HS-5 (cell line): ENCODE measurements at places on chromosomes 12 and 14.
A peak's percentile ranks its signal among the peaks of the same experiment; 100 is the strongest.

GRCh38 chr12:106629797-106630659 lies 47.2 kb downstream of the RFX4 start:
- DNase-seq = peak; percentile 38

DNA sequence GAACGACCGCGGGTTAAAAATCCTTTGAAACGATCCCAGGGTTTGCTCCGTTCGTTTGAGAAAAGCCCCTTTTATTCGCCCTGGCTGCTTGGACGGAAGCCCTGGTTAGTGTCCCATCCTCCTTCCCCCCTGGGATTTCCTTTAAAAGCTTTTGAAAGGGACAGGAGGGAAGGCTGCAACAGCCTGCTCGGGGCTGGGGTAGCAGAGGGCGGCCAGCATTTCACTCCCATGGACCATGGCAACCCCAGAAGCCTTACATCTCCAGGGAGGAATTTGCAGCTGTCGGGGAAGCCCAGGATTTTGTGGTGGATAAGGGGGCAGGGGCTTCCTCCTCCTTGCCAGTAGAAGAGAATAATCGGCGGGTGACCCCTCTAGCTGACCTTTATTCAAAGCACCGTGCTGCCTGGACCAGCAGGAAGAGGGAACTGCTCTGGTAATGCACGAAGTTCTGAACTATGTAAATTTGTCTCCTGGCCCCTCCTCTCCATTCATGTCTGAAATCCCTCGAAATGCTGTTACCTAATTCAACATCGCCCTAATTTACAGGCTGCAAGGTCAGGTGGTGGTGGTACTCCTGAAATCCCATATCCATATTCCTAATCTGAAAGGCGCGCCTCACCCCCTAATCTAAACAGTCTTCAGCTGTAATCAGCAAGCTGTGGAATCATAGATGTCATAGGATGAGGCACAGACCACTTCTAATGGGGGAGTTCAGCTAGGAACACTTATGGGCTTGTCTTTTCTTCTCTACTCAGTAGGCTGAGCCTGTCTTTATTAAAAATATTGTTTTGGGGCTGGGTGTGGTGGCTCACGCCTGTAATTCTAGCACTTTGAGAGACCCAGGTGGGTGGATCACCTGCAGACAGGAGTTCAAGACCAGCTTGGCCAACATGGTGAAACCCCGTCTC lies 1.0 kb upstream of the CLIP1 start:
- no peak for DNase-seq

DNA sequence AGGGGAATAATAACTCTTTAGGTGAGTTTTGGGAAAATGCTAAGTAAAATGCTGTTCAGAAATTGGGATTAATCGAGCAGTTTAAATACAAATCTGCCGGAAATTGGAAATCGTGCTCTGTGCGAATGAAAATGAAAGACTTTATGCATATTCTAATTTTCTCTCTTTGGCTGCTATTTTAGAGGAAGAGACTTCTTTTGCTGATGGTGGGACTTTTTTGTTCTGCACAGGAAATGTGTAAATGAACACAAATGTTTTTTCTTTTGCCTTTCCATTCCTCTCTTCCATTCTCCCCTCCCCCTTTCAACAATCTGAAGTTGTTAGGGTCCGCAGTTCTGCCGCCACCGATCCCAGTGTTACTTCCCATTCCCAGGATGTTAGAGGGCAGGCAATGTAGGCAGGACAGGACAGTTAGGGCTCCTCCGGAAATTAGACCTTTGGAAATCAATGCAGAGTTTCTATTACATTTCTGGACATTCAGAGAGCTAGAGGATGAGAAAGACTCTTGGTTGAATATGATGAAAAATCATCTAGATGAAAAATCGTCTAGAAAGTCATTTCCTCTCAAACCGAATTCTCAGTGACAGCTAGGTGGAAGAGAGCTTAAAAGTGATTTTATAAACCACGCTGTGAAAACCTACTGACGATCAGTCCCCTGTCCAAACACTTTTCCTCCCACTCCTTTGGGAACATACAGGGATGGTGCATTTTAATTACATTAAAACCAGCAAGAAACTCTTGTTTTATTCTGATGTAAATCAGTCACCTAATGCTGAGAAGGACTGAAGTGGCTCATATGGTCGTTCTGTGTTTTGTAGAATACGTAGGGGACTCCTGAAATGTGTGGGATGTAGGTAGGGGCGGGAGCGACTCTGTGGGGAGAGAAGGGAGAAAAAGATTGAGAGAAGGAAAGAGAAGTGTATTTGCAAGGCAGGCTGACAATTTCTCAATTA lies 17.8 kb downstream of the FOXG1 start:
- no peak for DNase-seq

DNA sequence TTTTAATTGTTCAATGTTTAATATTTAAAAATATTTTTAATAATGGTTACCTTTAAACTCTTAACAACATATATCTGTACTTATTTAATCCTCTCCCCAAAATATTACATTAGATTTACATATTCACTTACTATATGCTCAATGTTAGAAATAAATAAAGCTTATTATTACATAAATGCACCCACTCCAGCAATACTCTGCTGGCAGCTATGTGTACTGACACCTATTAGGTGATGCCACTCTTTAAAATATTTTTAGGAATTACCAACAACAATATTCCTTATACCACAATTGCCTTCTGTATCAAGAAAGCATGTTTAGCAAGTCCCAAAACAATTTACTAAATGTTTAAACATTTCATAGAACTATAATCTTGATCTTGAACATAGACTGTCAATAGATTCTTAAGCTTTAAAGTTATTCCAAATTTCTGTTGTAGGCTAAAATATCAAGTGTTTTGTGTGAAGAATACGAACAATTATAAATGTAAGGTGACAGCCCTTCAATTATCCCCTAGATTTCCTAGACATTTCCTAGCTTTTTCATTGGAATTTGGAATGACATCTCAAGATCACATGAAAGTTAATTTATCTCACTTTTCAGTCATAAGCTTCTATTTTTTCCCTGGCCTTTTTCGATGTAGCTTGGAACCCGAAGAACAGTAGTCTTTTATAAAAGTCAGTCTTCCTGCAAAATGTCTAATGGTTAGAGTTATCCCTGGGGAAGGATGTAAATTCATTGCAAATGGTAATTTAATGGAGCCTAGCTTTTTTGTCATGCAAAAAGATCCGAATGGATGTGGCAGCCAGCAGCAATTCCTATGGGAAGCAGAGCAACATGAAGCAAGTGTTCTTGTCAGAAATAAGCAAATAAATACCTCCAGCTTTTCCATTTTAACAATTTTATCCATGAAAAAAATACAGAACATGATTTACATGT lies 907.5 kb upstream of the ATXN7L3B start:
- no peak for DNase-seq

DNA sequence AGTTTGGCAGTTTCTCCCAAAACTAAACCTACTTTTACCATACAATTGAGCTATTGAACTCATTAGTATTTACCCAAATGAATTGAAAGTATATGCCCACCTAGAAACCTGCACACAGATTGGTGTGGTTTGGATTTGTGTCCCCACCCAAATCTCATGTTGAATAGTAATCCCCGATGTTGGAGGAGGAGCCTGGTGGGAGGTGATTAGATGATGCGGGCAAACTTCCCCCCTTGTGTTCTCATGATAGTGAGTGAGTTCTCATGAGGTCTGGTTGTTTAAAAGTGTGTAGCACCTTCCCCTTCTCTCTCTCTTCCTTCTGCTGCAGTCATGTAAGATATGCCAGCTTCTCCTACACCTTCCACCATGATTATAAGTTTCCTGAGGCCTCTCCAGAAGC lies 4.0 kb upstream of the KRT6C start:
- no peak for DNase-seq

DNA sequence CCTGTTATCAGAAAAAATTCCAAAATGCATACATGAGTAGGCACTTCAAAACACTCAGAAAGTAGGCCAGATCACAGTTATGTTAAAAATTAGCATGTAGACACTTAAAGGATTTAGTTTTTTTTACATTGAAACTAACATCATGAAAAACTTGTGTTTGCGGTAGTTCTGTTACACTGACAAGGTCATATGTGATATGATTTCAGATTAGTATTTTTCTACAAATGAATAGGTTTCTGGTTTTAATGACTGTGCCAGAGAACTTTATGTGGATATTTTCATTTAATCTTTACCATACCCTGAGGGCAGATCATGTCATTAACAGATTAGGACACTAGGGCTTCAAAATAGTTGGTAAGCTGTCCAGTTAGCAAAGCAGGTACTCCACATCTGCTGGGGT lies 20.7 kb downstream of the YARS2 start:
- no peak for DNase-seq

- DNase-seq = no peak
Observed at GRCh38 chr12:91937706-91938105, 207.9 kb downstream of the BTG1 start.

DNA sequence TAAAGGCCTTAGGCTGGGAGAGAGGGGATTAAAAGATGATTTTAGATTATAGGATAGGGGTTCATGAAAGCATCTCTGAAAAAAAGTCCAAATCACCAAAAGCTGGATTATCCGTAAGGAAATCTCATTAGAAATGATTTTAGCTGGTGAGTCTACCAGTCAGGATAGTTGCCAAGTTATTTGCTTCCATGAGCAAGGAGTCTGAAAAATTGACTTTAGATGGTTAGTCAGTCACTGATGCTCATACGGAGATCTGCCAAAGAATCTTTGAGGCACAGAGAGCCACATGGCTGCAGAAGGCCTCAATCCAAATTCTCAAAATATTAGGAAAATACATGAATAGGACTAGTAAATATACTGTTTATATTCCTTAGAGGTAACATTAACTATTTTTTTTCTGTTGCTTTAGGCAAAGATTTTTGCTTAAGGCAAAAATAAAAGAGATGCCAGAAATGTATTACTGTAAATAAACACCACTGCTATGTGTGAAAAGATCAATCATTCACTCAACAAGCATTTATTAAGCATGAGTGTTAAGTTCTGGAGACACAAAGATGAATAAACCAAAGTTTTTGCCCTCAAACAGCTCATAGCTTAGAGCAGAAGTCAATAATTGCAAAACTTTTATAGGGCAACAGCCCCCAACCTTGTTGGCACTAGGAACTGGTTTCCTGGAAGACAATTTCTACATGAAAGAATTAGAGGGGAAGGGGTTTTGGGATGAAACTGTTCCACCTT lies 105.2 kb downstream of the BBS10 start:
- no peak for DNase-seq

- no peak for DNase-seq
Observed at GRCh38 chr14:102901633-102902032, 20.8 kb upstream of the AMN start.

DNA sequence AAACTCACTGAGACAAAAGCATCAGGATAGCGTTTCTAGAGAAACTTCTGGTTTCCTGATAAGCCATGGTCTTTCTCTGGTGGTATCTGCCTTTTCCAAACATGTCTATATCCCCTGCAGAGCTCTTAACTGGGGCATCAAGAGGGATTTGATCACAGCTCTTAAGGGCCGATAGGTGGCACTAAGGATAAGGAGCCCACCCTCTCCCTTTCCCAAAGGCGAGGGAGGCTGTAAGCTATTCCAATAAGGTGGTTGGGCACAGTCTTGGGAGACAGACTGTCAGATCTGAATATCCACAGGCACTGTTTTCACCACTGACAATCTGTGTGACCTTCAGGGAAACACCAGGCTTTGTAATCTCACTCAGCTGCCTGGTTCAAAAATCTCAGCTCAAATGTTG lies 206.0 kb downstream of the ADGRD1 start:
- DNase-seq = no peak

GRCh38 chr12:61854902-61855301 lies 405.3 kb upstream of the USP15 start:
- DNase-seq = no peak

- DNase-seq = no peak
Observed at GRCh38 chr12:52980096-52980649, 26.1 kb upstream of the EIF4B start.

DNA sequence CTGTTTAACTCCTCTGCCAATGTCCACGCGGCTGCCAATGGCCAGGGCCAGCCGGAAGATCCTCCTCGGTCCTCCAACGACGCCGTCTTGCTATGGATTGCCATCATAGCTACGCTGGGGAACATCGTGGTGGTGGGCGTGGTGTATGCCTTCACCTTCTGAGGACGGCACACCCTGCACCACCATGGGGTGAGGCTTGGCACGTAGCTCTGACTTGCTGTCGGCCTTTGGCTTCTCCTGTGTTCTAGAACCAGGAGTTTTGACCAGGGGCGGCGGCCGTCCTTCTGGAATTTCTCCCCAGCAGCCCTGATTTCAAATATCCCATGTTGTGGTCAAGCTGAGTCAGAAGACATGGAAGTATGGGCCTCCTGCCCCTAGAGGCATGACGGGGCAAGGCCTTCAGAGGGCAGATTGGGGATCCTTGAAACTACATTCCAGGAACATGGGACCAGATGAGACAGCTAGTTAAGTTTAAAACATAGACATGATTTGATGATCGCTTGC lies 47.5 kb downstream of the C14orf132 start:
- no peak for DNase-seq

GRCh38 chr14:65132855-65133254 lies 30.5 kb upstream of the MAX start:
- no peak for DNase-seq

GRCh38 chr14:71384007-71384845 lies 477.0 kb downstream of the PCNX1 start:
- DNase-seq = no peak

- no peak for DNase-seq
Observed at GRCh38 chr12:121167232-121167820, 34.6 kb downstream of the P2RX7 start.

GRCh38 chr14:76955575-76956315 lies 72.8 kb downstream of the IRF2BPL start:
- DNase-seq = peak; percentile 37

DNA sequence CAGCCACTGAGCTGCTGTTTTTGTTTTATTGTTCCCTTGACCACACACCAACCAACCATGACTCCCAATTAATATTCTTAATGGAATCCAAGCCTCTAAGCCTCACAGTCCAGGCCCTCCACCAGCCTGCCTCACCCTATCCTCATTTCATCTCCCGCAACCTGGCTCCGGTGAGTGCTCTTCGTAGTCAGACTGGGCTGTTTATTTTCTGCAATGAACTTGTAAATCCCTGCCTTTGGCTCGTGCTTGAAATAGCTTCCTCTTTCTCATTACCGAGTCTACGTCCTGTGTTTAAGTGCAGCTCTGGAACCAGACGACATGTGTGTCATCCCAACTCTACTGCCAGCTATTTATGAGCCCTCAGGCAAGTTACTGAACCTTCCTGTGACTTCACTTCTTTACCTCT lies 12.4 kb upstream of the ETFBKMT start:
- no peak for DNase-seq

DNA sequence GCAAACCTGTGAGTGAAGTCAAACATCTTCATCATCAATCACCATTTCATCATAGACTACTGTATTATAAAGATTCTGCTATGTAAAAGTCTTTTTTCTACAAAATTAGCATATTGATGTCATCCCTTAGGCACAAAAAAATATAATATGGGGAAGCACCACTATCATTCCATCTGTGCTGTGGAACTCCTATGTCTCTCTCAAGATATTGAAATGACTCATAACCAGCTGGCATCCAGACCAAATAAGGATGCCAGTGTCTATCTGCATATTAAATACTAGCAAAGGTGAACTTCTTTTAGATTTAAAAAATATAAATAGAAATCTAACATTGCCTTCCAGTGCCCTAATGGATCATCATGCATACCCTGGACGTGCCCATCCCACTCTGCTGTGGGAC lies 17.9 kb upstream of the DCAF5 start:
- no peak for DNase-seq
